Type B pancreatic cell (in vitro differentiated cells): ENCODE measurements at places on chromosomes 6 and 20.

DNA sequence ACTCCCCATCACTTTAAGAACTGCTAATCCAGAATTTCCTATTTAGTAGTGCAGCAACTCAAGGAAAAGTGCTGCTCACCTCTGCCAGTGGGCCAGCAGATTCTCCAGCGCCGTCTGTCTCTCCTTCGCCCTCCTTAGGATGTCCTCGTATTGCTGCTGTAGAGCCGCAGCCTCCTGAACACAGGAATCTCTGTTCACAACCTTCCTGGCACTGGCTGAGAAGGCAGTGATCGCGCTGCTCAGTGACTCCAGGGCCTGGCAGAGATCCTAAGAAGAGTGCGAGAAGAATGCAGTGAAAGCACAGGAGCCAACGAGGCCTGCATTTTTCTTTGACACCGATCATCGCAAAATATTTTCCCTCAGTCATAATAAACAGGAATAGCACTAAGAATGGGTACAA lies 209.0 kb downstream of the SYNE1 start:
- no peak for DNase-seq

DNA sequence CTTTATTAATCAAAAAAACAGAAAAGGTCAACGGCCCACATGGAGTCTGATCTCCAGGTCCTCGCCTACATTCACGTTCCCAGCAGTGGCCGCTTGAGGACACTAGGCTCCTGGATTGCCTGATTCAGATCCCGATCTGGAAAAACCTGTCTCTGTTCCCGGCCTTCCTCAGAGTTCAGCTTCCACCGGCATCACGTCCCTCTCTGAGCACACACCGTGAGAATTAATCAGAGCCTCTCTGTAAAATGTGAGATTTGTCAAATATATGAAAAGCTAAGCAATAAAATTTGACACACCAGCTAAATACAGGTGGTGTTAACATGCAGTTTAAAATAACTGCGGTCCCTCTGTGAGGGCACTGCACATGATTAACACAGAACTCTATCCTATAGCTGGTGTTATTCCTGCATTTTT lies 122.8 kb upstream of the COL21A1 start:
- DNase-seq, result no peak

- peak; percentile 86 for DNase-seq
Measured at GRCh38 chr6:27177485-27178406, 69.8 kb upstream of the PRSS16 start.

GRCh38 chr6:133648581-133648980 lies 240.3 kb upstream of the TCF21 start:
- no peak for DNase-seq

DNA sequence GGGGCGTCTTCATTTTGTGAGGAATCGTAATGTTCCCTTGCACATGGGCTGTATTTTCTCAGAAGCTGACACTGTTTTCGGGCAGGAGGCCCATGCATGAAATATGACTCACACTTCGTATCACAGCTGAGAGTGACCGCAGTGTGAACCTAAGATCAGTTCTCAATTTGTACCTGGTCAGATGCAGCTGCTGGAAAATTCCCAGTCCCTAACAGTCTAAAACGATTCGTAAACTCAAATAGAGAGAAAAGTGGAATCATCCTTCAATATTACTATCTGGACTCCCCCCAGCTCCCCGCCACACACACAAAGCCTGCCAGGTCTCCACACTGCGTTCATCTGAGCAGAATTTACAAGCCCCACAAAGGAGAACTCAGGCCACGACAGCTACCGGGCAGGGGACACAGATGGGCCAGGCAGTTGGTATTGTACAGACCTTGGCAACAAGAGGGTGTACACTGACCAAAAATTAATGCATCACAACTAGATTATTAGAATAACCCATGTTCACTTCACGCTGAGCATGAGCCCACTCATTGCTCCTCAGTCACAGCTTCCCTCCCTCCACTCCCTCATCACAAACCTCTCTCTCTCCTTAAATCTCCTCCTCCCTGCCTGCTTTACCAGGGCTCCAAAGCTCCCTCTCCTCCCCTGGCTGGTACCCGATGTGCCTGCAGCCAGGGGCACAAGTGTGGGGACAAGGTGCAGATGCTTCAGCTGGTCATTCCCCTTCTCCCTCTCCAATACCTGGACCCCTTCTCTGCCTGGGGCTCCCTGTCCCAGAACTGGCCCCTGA lies 488.4 kb downstream of the PREX1 start:
- no peak for DNase-seq

DNA sequence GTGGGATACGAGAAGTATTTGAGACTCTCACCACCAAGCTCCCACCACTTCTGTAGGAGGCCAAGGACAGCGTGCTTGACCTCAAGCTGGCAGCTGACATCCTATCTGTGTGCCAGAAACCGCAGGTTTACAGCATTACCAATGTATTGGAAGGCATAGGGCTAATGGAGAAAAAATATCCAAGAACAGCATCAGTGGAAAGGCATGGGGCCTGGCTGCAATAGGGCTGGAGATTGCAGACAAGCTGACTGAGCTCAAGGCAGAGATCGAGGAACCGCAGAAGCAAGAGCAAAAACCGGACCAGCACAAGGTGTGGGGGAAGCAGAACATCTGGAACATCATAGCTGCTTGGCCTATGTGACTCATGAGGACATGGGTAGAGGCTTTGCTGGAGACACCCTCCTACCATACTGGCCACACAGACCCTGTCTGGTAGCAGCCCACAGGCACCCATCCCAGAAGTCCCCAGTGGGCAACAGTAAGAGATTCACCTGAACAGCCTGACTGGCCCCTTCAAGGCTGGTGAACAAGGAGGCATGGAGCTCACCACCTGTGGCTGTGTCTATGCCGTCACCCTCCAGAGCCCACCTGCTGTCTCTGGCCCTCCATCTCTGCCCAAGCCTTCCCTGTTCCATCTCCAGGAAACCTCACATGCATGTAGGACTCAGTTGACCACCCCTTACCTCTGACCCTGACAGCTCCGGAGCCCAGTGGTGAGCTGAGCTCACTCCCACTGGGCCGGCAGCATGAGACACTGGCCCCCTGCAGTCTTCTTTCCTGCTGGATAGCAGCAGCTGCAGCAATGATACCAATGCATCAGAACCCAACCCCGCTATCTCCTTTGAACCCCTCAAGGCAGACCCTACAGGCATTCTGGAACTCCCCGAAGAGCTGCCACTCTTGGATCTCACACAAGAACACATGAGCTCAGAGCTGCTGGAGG lies 171.1 kb downstream of the KIF6 start:
- DNase-seq, result no peak

DNA sequence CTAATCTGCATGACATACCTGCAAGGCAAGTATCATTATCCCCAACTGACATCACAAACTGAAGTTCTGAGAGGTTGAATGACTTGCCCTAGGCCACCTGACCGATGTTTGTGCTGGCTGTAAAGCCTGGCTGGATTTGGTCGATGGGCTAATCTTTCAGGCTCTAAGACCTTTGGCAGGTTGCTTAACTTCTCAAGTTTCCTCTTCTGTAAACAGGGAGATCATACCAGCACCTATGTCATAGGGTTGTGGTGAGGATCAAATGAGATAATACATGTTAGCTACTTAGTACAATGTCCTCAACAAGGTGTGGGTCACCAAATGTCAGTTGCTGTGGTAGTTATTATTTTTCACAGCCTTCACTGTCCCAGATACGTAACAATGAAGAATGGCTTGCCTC lies 14.2 kb downstream of the ANKRD66 start:
- no peak for DNase-seq

DNA sequence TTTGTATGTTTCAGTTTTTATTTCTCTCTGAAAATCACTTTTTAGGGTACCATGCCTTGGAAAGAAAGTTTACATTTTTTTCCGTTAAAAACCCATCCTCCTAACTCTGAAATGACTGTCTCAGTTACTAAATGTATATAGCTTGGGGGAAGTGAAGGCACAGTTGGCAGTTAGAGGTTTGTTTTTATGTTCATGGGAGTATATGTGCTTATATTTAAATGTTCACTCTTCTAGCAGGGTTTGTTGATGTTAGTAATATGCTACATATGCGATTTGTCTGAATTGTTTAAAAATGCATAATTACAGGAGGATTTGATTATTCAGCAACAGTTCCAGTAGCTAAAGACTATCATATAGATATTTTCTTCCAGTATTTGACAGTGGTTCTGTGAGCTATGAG lies 31.1 kb downstream of the CDKAL1 start:
- DNase-seq, result no peak

DNA sequence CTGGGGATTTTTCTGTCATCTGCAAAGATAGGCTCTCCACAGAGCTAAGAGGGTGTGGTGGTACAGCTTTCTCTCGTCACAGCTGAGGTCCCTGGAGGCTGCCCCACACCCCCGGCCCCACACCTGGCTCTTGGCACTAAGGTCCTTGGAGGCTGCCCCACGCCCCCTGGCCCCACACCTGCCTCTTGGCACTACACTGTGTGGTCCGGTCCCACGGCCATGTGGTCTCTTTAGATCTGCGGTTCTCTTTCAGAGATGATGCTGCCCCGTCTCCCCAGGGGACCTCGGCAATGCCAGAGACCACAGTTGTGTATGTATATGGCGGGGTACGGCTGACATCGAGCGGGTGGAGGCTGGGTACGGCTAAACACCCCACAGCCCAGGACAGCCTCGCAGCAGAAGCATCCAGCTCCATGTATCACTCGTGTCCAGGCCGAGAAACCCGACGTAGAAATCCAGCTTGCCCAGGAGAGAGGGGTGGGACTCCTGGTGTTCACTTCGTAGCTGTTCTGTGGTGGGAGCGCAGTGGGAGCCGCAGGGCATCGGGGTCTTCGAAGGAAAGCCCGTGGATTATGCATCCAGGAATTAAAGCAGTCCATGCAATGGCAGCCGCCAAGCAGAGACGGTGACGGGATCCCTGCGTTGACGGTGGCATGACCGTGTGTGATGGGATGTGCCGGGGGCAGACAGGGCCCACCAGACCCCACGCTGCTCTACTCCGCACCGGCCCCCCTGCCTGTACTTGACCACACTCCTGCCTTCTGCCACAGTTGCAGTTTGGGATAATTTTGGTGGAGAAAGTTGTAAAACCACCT lies 292.1 kb downstream of the CDH4 start:
- no peak for DNase-seq

GRCh38 chr6:151722342-151722741 lies 85.1 kb upstream of the ESR1 start:
- no peak for DNase-seq

DNA sequence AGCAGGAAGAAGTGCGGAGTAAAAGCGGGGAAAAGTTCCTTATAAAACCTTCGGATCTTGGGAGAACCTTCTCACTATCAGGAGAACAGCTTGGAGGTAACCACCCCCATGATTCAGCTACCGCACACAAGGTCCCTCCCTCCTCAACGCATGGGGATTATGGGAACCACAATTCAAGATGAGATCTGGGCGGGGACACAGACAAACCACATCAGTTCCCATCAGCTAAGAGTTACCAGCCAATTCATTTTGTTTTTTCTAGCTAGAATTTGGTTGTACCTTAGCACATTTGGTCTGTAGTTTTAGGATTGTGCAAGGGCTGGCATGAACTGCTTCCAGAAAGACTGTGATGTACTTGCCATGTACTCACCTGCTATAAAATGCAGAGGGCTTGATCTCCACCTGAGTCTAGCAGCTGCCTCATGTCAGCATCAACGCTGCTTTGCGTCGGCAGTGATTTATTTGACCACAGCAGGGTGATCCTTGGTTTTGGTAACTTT lies 94.7 kb upstream of the SLC2A12 start:
- DNase-seq, result no peak

DNA sequence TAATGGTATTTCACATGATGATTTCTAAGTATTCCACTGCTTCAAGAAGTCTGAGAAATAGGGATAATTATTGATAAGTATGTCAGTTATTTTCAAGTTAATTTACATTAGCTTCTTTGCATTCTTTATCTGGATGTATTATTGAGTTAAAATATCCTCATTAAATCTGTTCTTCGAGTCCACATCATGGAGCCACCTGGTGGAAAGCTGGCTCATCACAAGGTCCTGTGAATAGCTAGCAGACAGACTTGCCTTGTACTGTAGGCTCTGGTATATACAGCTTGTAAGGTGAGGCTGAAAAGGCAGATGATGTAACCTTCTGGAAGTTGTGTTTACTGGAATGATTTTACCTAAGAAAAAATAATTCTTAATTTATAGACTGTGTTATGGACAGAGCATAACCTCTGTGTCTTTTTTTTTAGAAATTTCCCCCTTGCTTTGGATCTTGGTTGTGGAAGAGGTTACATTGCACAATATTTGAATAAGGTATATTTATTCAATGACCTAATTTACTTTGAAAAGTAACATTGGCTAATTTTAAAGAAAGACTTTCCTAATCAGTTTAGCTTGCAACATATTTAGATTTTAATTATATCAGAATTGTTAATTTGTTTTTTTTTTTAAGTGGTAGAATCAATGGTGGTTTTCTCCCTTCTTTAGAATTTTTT lies 3.5 kb downstream of the NDUFAF5 start:
- DNase-seq, result no peak

GRCh38 chr20:44021900-44022299 lies 107.2 kb downstream of the TOX2 start:
- DNase-seq, result no peak

DNA sequence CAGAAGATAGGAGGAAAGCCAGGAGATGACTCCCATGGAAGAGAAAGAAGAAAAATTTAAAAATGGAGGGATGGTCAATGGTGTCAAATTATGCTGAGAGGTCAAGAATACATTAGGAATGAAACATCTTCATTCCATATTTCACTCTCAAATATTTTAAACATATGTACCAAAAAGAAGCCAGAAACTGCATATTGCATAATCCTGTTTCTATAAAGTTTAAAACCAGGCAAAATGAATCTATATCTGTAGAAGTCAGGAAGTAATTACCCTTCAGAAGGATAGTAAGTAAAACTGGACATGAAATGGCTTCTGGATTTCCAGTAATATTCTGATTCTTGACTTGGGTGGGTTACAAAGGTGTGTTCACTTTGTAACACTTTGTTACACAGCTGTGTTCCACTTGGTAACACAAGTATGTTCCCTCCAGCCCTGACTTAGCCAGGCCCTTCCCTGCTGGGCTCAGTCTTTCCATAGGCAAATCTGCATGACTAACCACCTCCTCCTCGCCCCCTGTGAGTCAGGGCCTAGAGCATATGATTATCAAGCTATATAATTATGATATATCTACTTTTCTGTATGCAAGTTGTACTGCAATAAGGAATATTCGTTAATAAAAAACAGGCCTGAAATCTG lies 20.2 kb upstream of the C6orf141 start:
- DNase-seq, result no peak

GRCh38 chr6:154222716-154223115 lies 133.9 kb downstream of the IPCEF1 start:
- no peak for DNase-seq

DNA sequence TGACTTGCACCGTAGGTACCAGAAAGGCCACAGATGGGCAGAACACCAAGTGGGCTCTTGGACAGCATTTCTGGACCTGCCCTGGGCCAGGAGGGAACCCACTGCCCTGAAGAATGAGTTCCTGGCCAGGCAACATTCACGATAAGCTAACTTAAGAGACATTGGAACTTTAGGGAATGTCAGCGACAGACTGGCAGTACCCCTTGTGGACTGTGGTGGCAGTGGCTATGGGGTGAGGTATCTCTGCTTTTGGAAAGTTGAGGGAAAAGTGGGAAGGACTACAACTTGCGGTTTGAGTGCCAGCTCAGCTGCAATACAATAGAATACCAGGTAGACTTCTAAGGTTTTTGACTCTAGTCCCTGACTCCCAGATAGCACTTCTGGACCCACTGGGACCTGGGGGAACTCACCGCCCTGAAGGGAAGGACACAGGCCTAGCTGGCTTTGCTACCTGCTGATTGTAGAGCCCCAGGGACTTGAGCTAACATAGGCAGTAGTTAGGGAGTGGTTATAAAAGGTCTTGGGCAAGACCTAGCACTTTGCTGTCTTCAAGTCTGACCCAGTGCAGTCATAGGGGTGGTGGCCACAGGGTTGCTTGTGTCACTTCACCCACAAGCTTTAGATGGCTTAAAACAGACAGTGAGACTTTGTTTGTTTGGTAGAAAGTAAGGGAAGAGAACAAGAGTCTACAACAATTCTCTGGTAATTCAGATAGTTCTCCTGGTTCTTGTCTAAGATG lies 617.6 kb downstream of the COL12A1 start:
- DNase-seq, result no peak
